ENCODE measurements at places on chromosomes 12 and 14.

- DNase-seq: peak; percentile 55
Measured at GRCh38 chr14:89504602-89505313, 87.7 kb upstream of the FOXN3 start.

DNA sequence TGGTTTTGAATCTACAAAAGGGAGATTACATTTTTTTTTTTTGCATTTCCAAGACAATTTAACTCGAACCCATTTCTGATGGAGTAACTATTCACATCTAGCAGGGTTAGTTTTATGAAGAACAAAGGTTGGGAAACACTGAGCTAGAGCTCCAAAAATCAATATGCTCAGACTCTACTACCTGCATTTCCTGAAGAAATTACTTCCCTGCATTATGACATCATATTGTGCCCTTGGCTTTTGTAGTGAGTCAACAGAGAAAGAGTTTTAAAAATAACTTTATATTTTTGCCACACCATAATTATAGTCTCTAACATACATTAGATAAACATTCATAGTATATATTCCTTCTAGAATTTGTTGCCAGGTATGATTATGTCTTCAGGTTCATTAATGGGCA lies 14.8 kb downstream of the GRIP1 start:
- DNase-seq: no peak

DNA sequence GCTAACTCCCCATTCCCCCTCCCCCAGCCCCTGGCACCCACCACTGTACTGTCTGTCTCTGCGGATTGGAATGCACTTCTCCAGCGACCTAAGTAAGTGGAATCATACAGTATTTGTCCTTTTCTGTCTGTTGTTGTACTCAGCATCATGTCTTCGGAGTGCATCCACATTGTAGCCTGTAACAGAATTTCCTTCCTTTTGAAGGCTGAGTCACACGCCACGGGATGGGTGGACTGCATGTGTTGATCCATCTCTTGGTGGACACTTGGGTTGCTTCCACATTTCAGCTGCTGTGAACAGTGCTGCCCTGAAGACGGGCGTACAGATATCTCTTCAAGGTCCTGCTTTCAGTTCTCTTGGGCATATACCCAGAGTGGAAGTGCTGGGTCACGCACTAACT lies 34.4 kb downstream of the DDX51 start:
- no peak for DNase-seq

- DNase-seq: peak; percentile 75
Measured at GRCh38 chr14:102323102-102323501, 3.6 kb downstream of the ZNF839 start.

- no peak for DNase-seq
Measured at GRCh38 chr12:121649322-121649721, 20.1 kb downstream of the MORN3 start.

DNA sequence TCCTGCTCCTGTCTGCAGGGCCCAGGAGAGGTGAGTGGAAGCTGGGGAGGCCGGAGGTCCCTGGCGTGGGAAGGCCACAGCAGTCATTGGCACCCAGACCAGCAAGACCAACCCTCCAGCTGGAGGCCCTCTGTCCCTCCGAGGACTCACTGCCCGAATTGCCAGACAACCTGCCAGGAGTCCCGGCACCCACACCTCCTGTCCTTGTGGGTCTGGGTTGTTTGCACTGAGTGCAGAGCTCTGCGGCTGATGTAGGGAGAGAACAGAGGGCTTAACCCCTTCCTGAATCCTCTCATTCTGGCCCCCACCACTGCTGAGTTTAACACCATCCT lies 204.9 kb downstream of the KIF26A start:
- no peak for DNase-seq

- DNase-seq: no peak
Measured at GRCh38 chr12:23399402-23399933, 550.0 kb downstream of the SOX5 start.

DNA sequence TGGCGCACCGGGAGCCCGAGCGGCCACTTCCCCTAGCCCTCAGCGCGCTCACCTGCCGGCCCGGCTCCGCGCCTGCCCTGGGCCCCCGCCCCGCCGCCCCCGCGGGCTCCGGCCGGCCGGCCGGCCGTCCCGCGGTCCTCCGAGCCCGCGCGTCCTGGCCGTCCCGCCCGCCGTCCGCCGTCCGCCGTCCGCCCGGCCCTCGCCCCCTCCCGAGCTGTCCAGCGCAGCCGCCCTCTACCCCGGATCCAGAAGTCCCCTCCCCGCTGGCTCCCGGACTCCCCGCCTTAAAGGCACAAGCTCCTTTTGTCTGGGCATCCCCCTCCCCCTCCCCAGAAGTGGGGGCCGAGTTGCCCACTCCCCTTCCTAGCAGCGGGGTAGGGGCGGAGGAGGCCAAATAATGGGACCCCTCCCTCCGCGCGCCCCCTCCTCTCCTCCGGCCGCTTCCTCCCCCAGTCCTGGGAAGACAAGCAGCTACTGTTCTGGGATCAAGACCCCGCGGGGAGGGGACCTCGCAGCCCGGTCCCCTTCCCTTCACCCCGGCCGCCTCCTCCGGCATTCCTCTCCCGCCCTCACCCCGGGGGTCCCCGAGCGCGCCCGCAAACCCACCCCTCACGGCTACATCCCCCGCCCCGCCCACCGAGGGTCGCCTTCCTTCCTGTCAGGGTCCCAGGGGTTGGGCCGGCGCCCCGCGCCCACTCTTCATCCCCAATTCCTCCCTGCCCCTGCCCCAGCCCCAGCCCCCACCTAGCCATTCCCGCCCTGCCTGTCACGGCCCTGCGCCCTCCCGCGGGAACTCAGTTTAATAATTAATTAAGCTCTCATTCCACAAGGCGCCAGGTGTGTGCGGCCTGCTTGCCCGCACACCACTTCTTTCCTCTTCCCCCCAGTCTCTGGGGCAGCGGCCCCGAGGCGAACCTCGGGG lies at the start of gene ADCY6:
ADCY6 (minus strand) TSS at position 236 of the 922 bp plus-strand sequence. CDS start 5,655 bp downstream, outside the sequence.
- peak; percentile 23 for DNase-seq

GRCh38 chr12:58412461-58413060 lies 471.2 kb downstream of the ATP23 start:
- no peak for DNase-seq

DNA sequence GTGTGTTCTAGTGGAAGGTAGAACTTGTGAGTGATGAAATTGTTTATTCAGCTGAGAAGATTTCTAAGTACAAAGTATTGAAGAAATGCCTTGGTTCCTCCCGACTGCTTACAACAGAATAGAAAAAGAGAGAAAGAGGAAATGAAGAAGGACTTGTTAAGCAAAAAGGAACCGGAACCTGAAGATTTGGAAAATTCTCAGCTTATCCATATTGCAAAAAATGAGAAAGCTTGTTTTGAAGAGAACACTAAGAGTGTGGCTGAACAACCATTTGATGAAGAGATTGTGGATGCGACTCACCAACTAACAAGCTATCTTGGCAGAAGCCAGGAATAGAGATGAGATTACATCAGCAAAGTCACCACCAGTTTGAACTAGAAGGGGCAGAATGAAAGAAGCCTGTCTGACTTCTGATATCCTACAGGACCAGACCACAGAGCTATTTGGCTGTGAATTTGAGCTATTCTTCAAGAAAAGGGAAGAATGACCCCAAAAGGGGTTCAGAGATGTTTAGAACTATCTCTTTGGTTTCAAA lies 15.1 kb downstream of the NDUFA9 start:
- DNase-seq: no peak

DNA sequence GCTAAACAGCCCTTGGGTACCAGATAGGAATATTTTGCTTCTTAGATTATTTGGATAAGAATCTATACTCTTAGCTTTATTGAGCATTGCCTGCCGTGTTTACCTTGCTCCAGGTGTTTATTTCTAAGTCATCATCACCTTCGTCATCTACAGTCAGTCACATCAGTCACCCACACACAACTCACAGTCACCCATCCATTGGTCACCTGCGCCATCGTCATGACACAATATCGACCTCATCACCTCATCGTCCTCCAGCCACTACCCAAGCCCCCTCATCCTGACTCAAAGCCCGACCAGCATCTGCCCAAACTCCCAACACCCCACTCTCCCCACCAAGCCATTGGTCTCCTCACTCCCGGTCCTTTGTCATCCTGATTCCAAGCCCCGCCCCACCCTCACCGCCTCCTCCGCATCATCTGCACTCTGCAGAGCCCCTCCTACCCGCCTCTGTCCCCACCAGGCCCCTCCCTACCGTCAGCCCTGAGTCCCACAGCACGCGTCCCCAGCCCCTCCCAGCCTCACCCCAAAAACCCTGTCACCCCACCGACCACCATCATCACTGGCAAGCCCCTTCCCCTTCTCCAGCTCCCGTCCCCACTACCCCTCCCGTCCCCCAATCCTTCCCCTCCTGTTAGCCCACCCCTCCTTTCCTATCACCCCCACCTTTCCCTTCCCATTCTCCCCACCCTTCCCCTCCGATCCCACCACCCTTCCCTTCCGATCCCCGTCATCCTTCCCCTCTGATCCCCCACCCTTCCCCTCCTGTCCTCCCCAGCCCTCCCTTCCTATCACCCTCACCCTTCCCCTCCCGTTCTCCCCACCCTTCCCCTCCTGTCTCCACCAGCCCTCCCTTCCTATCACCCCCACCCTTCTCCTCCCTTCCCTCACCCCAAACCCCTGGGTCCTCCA lies 9.8 kb downstream of the DLK1 start:
- no peak for DNase-seq

DNA sequence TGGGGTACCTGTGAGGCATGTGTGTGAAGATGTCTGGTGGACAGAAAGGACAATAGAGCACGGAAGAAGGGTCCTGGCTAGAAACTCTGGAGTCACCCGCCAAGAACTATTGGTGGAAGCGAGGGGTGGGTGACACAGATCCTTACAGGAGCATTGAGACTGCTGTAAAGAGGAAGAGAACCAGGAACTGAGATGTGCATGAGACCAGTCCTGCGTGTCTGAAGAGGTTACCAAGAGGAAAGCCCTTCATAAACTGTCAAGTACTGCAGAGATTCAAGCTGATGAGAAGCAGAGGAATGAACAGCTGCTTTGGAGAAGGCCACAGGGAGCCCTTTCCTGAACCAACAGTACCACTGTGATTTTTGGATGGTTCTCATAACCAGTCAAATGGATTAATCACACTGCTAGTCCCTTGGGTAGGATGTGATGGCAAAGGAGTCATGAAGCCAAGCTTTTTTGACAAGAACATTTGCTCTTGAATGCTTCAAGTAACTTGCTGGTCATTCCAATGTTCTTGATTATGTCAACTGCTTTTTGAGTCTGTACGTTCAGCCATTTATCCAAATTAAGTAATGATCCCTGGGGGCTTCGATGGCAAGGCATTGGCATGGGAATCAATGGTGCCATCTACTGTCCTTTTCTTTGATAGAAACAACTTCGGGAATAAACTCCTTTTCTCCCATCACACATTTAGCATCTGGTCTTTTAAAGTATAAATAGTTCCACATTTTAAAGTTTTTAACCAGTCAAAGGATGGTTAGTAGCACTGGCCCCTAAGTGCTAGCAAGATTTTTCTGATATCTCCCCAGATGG lies 42.9 kb downstream of the GPR135 start:
- DNase-seq: peak; percentile 0

DNA sequence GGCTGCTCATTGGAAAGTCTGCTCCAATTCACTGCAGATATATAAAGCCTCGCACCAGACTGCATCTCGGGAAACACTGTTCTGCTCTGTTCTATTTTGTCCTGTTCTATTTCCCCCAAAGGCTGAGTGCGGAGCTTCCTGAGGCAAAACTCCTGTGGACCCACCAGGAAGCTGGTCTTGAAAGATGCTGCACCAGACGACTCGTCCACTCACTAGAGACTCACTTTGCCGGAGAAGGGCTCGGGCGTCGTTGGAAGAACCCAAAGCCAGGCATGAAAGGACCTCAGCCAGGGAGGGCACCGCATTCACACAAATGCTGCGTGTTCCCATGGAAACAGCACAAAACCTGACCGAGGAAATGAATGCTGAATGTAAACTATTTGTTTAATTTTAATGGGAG lies 331.2 kb upstream of the SFSWAP start:
- no peak for DNase-seq

DNA sequence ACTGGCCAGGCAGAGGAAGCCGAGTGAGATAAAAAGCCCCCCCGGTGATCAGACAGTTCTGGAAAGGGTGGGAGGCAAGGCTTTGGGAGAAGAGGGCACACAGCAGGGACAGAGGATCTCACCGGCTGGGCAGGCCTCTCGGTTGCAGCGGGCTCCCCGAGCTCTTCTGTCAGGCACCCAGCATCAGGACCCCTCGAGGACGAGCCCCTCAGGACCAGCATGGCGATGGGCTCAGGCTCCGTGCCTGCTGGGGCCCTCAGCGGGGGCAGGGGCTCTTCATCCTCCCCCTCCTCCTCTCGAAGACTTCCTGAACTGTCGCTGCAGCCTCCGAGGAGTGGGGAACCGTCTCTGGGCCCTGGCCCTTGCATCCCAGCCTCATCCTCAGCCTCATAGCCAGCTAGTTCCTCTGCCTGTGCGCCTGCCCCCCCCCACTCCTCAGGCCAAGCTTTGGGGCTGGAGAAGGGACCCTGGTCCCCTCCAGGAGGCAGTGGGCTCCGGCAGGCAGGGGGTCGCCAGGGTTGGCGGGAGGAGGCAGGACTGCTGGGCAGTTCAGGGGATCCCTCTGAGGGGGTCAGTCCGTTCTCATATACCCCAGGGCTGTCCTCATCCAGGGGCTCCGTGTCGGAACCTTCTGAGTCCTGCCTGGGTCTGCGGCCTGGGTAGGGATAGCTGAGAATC lies 3.4 kb upstream of the AP1G2 start:
- DNase-seq: no peak

DNA sequence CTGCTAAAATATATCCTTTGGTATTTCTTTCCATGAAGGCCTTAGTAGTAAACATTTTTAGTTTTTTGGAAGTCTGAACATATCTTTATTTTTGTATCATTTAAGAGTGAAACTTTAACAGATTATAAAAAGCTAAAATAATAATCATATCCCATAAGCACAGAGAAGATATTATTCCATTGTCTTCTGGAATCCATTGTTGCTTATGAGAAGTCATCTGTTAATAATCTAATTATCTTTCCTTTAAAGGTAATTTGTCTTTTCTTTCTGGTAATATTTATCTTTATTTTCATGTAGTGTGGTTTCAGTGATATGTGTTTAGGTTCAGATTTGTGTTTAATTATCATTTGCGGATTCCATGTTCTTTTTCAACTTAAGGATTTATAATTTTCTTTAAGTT lies 261.7 kb downstream of the MSRB3 start:
- DNase-seq: peak; percentile 31

GRCh38 chr14:22482085-22482694 lies 106.8 kb downstream of the DAD1 start:
- DNase-seq: no peak

DNA sequence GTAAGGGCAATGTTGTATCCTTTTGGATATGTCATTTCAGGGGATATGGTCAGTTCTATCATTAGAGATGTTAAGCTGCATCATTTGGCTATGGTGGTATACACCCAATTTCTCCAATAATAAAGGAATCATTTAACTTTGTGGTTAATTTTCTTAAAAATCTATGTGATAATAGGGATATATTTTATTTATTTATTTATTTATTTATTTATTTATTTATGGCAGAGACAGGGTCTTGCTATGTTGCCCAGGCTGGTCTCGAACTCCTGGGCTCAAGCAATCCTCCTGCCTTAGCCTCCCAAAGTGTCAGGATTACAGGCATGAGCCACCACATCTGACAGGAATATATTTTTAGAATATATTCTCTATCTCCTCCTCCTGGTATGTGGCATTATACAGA lies 85.7 kb downstream of the EML5 start:
- no peak for DNase-seq

- no peak for DNase-seq
Measured at GRCh38 chr12:14400599-14400998, 35.1 kb downstream of the ATF7IP start.

- DNase-seq: no peak
Measured at GRCh38 chr14:23933108-23933741, 20.3 kb upstream of the DHRS4 start.

- DNase-seq: peak; percentile 14
Measured at GRCh38 chr12:43733687-43734086, 24.9 kb downstream of the PUS7L start.

- no peak for DNase-seq
Measured at GRCh38 chr14:36647824-36648753, 13.6 kb upstream of the PAX9 start.

GRCh38 chr12:56141946-56142784 lies 10.2 kb upstream of the MYL6B start:
- no peak for DNase-seq

All from Kasumi-1 (cell line).